ENCODE measurements at places on chromosomes 4 and X.

DNA sequence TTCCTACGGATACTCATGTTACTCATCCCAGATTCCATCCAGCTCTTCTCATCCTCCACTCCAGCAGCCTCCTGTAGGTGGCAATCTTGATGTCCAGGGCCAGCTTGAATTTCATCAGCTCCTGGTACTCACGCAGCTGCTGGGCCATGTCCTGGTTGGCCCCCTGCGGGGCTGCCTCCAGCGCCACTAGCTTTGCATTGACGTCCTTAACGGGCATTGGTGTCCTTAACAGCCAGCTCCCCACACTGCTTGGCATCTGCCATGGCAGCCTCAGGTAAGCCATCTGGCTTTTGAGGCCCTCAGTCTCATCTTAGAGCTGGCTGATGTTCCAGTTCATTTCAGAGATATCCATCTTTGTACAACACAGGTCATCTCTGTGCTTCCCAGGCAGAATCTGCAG is 223.7 kb downstream of the FGF13 start:
- DNase-seq, result no peak

- DNase-seq, result no peak
Observed at GRCh38 chrX:103565197-103565596, 20.1 kb upstream of the TCEAL4 start.

- no peak for DNase-seq
Observed at GRCh38 chr4:142129931-142130330, 493.5 kb downstream of the IL15 start.

GRCh38 chr4:183554878-183555585 is 50.2 kb downstream of the ING2 start:
- DNase-seq, result no peak

- no peak for DNase-seq
Observed at GRCh38 chr4:168558599-168558998, 61.7 kb downstream of the PALLD start.

GRCh38 chr4:94214703-94215319 is 7.1 kb downstream of the SMARCAD1 start:
- no peak for DNase-seq

GRCh38 chr4:4462970-4463369 is 76.1 kb downstream of the NSG1 start:
- DNase-seq, result no peak

DNA sequence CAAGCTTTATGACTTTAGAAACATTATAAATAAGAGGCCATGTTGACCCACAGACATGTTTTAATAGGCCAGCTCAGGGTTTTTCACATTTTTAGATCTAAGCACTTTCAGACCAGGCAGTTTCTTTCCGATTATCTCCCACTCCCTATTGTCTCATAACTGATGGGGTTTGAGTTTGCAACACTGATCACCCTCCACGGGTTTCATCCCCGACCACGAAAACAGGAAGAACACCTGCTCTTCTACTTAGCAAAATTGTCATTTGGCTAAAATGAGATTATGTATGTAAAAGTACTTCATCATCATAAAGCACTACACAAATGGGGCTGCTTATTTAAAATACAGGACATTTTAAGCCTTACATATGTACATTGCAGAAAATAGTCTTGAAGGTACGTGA is 407.9 kb downstream of the HNRNPD start:
- no peak for DNase-seq

DNA sequence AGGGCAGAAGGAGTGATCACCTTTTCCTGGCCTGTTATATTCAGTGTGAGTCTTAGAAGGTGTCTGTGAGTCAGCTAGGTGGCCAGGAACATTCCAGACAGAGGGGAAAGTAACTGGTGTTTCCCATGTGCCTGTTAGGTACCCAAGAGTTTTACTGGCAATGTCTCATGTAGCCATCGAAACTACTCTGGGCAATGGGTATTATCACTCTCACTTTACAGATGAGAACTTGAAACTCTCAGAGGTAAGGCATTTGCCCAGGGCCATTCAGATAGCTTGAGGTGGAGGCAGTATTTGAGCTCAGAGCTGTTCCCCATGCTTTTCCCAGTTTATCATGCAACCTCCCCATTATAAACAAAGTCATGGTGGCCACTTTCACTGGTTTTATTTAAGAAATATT is 80.4 kb upstream of the NHS start:
- DNase-seq, result no peak

- DNase-seq, result no peak
Observed at GRCh38 chr4:78213218-78213617, 156.1 kb downstream of the FRAS1 start.

DNA sequence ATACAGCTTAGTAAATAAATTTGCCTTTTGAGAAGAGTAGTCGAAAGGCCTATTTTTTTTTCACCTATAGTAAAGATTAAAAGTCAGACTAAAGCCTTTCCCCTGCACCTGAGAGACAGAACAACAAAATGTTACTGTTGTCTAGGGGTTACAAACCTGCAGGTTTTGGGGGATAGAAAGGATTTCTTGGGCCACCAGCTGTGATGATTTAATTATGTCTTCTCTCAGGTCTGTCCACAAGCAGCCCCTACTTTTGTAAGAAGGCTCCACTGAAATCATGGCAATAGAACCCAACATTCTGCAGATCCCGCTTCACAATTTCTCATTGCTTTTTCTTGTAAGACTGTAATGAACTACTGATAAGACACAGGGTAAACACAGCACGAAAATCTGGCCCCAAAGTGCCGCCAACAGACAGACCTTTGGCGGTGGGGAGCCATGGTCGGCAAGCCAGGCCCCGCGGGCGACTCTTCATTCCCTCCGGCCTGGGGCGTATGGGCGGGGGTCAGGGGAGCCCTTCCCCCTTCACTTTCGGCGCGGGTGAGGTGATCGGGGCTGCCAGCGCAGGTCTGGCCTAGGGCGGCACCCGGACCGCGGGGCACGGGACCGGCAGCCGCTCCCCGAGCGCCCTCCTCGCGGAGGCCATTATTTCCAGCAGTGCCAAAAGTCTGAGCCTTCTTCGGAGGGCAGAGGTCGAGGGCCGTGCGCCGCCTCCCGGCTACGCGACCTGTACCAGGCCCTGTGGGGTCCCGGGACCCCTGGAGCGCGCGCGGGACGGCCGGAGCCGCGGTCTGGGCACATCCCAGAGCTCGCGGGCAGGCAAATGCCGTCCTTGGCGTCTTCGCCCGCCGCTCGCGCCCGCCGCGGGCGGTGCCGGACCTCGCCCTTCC is 812 bp upstream of the KDM6A start:
- peak; percentile 49 for DNase-seq

GRCh38 chrX:53184836-53185235 is 40.2 kb downstream of the KDM5C start:
- DNase-seq, result no peak

DNA sequence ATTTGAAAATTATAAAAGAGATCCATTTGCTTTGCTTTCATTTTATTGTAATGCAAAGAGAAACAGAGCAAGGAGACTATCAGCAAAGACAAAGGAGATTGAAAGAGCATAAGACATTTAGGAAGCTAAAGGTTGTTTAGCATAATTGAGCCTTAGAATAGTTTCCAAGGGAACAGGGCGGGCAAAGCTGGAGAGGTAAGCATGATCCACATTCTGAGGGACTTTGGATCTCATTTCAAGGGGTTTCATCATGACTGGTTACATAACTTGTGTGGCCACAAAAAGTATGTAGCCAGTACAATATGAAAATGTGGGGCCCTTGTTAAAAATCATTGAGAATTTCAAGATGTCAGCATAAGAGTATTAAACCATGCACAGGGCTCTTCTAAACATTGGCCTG is 406.5 kb downstream of the RPA4 start:
- DNase-seq, result no peak

DNA sequence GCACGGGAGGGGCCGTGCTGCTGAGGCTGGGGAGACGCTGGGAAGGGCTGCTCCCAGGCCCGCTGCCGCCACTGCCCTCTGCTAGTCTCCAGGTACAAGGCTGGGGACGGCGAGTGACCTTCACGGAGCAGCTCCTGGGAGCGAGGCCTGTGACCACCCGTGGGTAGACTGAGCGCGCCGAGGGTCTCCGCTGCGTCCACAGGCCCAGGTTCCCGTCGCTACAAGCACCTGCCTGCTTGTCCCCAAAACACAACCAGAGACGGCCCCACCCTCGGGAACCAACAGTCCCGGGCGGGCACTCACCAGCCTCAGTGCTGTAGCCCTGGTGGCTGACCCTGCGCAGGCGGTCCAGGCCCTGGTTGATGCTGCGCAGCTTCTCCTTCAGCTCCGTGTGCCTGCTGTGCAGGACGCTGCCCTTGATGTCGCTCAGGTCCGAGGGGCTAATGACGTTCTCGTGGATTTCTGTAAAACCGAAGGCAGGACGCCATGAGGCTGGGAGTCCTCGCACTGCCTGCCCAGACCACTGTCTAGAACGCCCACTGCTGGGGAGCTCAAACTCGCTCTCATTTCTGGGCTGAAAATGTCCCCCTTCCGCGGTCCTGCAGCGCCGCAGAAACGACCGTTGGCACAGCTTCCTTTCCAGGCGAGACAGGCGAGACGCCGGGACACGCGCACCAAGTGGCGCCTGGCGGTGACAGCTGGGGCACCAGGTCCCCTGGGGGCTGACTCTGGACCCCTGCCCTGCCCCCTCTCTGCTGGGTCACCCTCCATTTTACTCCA is 14.3 kb downstream of the LRPAP1 start:
- no peak for DNase-seq

DNA sequence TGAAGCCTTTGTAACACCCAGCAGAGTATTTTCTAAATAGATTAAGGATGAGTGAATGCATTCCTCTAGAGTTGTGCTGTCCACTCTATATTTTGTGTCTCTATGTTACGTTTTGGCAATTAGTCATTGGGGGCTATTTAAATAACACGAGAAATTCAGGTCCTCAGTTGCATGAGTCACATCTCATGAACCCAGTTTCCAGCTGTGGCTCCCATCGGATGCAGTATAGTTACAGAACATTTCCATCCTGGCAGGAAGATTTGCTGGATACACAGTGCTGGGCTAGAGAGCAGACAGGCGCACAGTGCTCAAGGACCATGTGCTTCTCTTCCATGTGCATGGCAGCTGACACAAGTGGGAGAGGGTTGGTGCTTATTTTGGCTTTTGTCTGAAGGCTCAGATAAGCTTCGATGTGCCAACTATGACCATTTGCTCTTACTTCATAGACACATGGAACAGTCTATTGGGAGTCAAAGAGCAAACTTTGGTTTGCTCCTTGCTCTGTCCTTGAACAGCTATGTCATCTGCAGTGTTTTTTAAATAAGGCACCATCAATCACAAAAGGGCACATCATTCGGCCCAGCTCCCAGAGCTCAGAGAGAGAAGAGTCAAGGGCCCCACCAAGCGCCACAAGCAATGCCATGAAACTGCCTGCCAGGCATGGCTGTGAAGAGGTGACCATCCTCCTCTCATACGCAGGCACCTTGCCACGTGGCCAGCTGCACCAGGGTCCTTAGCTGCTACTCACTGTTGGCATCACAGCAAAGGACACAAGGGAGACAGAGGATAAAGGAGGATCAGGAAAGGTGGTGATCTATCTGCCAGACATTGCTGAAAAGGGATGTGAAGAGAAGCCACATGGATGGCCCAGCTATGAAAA is 8.1 kb upstream of the STS start:
- DNase-seq, result no peak

DNA sequence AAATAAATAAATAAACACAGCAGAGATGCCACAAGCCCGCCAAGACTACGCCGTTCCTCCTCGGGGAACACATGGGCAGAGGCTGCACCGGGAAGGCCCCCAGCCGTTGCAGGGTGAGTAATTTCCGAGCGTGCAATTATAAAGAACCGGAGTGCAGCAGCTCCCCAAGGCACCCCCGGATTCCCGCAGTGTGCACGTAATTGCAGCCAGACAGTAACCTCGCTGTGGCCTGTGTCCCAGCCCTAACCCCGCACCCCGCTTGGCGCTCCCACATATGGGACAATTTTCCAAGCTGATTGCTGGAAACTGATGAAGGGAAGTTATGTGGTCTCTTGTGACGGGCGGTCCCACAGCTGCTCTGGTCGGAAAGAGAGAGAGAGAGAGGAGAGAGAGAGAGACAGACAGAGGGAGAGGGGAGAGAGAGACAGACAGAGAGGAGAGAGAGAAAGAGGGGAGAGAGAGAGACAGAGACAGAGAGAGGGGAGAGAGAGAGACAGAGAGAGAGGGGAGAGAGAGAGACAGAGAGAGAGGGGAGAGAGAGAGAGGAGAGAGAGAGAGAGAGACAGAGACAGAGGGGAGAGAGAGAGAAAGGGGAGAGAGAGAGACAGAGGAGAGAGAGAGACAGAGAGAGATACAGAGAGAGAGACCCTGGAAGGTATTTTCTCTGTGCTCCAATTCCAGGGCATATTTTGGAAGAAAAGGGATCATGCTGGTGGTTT is 275.4 kb downstream of the SHOX start:
- no peak for DNase-seq

DNA sequence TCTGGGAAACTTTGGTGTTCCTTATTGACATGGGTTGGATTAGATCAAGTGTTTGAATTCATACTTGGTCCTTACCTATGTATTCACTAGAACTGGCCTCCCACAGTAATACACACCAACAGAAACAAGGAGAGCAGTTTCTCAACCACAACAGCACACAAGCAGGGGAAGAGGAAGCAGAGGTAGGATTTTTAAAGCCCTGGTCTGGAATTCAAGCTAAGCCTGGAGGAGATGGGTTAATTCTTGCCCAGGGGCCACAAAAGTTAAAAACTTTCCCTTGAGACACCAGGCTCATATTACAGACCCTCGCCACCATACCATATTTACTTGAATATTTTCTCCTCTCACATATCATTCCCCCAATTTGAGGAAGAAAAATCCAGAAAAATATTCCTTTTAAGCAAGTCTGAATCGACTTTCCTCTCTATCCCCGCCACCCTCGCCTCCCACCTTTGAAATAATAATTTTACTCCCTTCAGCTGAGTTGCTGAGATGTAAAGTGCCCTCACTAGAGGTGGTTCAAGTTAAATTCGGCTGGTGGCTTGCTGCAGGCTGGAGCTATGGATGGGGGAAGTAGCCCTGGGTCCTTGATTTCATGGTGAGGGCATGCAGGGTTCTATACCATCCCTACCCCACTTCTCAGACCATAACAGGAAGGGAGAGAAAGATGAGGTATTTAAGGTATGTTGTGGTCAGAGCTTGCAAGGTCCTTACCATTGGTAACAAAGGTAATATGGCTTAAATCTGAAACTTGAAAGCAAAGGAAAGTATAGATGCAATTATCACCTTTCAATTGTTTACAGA is 440.2 kb downstream of the INPP4B start:
- DNase-seq, result peak; percentile 30

DNA sequence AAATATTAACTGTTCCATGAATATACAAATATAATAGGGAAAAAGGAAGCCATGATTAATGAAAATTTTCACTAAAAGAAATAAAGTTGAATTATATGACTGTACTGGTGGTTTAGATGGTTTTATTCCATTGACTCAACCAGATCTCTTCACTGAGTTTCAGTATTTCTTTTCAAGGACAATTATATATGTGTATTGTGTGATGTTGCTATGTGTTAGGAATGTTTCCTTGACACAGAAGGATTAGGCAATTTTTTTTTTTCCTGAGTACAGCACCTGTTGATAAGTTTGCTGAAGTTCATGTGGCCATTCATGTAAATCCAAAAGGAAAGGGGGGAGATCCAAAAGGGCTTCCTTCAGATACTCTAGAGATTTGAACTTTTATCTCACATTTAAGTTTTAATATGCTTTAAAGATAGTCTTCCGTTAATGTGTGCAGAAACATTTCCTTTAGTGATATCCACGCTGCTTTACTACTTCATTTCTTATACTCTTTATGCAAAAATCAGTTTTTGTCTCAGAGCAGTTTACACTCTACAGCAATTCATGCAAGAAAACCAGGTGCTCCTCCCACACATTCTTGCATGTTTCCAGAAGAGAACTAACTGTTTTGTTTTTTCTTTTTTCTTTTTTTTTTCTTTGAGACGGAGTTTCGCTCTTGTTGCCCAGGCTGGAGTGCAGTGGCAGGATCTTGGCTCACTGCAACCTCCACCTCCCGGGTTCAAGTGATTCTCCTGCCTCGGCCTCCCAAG is 249.1 kb downstream of the RPA4 start:
- no peak for DNase-seq
